ENCODE measurements at places on chromosomes 1 and 21. TPM values are rescaled to one million over a fixed set of nuclear protein-coding genes. Genes with fewer than 3 reads are reported as not detected.

The OR10Z1 gene
- total RNA-seq = not detected

The THEM5 gene
- not detected for total RNA-seq

DNA sequence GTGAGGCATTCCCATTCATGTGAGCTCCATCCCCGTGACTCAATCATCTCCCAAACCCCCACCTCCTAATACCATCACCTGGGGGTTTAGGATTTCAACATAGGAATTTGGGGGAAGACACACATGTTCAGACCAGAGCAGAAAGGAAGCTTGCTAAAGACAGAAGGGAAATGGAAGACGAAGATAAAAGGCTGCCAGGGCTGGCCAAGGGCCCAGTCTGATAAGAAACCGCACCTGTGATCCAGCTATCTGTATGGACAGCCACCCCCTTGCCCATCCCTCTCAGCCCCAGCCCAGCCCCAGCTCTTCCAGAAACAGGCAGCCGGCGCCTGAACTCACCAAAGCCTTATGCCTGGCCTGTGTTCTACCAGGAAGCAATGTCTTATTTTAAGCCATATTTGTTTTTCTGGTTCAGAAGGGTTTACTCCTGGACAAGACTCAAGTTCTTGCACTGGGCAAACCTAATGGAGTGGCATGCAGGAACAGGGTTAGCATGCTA, 198.4 kb upstream of the VAMP3 start:
- DNase-seq = no peak

DNA sequence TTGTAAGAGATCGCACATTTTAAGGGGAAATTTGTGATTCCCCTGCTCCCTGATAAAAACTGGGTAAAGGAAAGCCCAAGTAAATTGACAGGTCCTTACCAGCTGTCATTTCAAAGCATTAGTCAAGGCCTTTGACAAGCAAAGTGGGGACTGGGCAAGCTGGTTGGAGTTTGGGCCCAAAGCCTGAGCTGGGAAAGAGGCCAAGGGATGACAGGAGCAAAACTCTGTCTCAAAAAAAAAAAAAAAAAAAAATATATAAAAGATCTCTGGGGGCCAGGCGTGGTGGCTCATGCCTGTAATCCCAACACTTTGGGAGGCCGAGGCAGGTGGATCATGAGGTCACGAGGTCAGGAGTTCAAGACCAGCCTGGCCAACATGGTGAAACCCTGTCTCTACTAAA, 36.9 kb downstream of the SLC2A1 start:
- DNase-seq = no peak

Measured in M059J (cell line).